ENCODE measurements at places on chromosomes 16 and 17.

GRCh38 chr16:20740007-20740883, 1.4 kb downstream of the THUMPD1 start:
- DNase-seq = no peak

GRCh38 chr17:81735264-81736102, 23.4 kb downstream of the SLC25A10 start:
- no peak for DNase-seq

DNA sequence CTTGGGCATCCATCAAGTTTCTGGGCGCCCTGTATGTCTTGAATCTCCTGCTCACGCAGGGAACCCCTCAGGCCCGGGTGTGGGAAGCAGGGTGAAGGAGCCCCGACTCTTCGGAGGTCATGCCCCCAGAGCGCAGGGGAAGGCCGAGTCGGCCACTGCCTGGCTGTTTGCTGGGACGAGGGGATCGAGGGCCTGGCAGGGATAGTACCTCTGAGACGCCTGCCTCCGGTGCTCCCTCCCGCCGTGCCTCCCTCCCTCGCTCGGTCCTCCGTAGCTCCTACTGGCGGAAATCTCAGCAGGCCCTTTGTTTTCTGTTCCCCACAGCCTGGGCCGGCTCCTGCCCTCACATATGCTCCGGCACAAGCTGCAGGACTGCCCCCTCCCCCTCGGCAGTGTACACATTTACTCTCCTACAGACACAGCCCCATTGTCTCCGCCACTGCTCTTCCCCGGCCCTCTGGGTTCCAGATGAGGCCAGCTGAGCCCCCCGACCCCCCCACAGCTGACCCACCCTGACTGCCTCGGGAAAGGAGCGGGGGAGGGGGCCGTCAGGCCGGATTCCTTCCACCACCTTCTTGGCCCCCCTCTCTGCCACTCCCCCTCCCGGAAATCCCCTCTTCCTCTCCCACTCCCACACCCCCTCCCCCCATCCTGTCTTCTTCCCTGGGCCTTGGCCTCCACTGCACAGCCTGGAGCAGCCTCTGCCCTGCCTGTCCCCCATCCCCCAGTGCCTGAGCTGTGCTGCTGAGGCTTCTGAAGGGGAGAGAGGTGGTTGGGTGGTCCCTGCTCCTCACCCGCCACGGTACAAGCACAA, 1.4 kb downstream of the TRAF4 start:
- DNase-seq = peak; percentile 21

DNA sequence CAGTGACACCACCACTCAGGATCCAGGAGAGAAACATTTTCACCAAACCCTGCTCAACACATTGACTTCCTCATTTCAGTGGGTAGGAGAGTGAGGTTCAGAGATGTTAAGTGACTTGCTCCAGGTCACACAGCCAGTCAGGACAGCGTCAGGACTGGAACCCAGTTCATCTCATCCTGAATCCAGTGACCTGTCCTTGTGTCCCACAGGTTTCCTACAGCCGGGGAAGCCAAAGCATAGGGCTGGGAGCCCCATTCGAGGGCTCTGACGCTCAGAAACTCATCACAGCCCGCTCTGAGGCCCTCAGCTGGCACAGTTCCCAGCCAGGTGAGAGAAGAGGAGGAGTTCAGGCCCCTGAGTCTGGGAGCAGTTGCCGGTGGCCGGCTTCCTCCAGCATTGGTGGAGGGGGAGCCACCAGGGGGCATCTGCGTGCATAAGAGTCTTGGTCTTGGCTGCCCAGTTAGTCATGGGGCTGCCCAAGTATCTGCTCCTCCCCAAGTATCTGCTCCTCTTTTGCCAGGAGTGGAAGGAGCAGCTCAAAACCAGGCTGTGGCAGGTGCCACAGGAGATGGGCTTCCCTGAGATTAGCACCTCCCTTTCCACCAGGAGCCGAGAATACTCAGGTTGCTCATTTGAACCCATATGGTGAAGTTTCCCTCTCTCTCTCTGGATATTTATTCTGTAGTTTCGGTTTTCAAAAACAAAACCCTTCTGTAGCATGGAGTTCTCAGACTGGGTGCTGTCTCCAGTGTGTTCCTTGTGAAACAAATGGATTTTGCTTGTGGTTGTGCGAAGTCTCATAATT, 56.0 kb downstream of the TNFRSF13B start:
- DNase-seq = no peak

DNA sequence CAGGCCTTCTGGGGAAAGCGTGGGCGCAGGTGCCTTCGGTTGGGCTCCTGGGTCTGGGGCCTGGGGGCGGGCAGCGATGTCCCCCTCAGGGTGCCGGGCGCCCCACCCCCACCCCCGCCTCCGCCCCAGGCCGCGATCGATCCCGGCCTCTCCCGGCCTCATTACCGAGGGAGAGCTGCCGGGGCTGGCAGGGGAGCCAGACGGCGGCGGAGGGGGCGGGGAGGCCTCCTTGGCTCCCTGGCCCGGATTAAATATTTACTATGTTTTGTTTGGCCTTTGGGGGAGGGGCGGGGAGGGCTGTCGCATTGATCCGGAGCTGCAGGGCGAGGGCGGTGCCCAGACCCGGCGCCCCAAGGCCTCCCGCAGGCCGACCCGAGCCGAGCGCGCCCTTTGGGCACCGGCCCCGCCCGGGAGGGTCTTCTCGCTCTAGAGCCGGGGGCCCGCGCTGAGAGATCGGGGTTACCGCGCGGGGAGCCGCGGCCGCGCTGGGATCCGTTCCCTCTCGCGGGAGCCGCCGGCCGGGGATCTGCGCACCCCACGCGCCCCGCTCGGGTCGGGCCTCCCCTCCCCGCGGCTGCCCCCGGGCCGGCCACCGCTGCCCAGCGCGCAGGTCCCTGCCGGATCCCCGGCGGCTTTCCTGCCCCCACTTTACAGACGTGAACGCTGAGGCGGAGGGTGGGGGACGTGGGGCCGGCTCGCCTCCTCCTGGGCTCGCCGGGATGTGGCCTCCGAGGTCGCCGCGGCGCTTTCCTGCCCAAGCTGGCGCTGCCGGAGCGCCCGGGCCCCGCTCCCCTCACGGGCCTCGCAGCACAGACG, 27.0 kb downstream of the RTN4RL1 start:
- no peak for DNase-seq

DNA sequence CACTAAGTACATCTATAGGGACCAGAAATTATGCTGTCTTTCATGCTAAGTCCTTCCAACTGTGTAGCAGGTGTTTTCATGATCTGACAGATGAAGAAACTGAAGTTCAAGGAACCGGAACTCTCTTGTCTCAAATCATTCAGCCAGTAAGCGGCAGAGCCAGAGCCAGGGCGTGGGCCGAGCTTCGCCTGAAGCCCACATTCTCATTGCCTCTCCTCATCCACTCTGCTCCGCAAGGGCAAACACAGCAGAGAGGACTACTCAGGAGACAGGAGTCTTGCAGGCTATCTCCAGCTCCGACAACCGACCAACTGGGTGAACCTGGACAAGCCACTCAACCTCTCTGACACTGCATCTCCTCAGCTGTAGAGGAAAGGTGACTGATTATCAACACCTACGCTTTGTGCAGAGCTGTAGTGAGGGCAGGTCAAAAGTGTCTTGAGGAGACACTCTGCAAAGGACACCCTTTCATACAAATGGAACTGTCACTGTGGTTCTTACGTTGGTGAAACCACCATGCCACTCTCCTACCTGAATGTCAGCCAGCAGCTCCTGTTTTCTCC, 72.9 kb downstream of the CYTH1 start:
- DNase-seq = no peak

DNA sequence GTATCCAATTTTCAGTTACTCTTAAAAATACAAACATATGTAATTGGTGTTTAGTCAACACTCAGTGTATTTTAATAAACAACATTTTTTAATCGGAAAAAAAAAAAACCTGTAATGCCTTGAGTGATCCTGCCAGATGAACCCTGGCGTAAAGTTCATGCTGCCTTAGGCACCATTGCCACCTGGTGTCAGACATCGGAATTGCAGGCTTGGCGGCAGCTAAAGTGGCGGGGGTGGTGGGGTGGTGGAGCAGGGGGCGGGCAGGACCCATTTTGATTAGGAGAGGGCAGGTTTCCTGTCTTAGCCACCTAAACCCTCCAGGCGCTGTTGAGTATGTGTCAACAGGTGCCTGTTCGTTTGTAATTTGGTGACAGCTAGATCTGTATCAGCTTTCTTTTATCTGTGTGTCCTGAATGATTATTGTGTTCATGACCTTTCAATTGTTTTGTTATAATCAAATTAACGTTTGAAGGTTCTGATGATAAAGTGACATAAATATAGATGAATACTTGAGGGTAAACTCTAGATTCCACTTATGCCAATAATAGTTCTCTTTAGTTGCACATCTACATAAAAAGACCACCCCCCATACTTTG, 588.7 kb downstream of the CDH13 start:
- no peak for DNase-seq

DNA sequence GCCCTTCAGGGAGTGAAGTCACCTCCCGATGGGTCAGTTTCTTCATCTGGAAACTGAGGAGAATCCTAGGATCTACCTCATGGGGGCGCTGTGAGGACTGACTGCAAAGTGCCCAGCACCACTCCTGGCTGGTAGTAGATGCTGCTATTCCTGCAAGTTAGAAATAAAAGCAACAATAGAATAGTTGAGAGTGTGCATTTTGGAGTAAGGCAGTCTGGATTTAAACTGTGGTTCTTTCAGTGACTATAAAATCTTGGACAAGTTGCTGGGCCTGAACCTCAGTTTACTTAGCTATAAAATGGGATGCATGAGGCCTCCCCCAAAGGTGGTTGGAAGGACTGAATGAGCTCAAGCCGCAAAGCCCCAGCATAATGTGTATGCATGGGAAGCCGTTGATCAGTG, 70.6 kb downstream of the CYB5B start:
- DNase-seq = no peak

- no peak for DNase-seq
Measured at GRCh38 chr17:1486802-1487695, 5.4 kb downstream of the MYO1C start.

- no peak for DNase-seq
Measured at GRCh38 chr17:53270936-53271335, 551.8 kb upstream of the KIF2B start.
